ENCODE measurements at places on chromosomes 13 and 19.

DNA sequence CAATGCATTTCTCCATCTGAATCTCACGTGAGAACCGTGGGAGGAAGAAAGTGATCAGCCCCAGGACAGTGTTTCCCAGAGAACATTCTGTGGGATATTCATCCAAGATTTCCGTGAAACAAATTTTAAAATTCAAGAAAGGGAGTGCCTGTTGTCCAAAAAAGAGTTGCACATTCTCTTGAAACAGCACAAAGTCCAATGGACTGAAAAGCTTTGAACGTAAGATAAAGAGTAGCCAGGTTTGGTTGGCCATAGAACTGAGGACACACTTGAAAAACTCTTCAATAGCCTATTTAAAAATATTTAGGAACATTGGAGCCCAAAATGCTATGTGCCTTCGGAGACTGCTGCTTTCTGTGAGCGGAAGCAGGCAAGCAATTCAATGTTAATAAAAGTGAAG lies 353.9 kb downstream of the MYO16 start:
- no peak for DNase-seq

DNA sequence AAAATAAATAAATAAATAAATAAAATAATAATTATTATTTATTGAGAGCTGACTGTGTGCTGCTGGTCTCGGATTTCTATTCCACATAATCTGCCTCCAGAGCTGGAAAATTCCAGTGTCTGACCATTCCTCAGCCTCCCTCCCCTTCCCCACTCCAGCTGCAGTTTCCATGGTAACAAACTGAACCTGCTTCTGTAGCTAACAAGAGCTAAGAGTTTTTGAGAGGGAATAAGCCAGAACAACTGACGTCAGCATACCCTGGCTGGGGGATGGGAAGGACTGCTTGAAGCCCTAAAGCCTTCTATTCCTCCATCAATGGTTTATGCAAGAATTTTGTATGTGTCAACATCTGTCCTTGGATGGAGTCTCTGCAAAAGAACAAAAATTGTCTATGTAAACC lies 26.0 kb upstream of the PEG3 start:
- no peak for DNase-seq

DNA sequence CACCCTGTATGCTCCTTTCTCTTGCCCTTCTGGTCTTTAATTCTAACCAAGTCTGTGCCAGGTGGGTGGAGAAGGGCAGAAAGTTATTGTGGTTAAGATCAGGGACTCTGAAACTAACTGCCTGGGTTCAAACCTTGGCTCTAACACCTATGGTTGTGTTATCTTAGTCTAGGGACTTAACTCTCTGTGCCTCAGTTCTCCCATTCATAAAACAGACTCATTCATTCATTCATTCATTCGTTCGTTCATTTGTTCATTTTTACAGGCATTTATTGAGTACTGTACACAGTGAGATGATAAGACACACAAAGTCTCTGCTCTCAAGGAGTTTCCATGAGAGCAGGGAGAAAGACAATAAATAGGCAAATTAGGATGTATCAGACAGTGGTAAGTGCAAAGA lies 30.1 kb downstream of the SOX21 start:
- DNase-seq = no peak

DNA sequence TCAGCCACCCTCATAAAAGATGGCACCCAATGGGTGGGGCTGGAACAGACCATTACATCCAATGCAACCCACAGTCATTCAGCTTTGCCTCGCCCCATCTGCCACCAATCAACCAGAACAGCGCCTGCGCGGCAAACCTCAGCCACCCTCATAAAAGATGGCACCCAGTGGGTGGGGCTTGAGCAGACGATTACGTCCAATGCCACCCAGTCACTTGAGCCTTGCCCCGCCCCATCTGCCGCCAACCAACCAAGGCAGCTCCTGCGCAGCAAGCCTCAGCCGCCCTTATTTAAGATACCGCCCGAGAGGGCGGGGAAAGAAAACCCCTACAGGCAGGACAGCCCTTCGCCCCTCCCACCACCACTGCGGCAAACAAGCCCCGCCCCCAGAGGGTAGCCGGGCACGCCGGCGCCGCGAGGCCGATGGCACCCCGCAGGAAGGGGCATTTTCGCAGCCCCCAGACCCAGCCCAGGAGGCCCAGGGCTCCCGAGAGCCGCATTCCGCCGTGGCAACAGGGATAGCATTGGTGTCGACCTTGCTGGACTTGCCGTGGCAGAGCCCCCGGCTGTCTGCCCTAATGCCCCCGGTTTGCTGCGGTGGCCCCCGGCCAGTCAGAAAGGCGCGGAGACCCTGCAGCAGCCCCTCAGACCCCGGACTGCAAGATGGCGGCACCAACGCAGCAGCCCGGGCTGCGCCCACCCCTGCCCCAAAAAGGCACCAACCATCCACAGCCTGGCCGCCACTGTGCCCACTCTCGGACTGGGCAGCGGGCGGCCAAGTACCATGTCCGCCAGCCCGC lies 675 bp downstream of the PEG3 start:
- peak; percentile 64 for DNase-seq

DNA sequence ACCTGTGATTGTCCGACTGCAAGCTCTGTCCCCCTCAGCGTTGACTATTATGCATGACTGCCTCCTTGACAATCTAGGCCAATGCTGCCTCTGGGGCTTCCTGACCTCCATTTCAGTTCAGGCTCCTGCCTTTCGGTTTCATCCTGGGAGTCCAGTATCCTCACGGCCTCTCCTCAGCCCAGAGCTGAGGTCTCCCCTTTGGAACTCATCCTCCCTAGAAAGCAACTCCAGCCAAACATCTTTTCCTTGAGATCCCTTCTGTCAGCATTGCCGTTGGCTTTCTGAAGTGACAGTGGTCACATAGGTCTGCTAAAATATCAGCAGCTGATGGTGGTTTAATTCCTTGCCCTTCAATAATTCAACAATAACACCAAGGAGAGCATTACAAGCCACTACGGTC lies 519.1 kb upstream of the NBEA start:
- DNase-seq = no peak

DNA sequence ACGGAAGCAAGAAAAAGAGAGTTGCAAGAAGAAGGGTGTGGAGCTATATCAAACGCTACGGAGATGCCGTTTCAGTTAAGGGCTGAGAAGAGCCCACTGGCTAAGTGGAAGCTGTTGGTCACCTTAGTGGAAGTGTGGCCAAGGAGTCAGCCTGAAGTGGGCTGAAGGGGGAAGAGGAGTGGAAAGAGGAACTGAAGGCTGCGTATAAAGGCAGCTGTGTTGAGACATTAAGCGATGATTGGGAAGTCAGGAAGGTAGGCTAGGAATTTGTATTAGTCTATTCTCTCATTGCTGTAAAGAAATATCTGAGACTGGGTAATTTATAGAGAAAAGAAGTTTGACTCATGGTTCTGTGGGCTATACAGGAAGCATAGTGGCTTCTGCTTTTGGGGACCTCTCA lies 14.1 kb upstream of the FRY start:
- DNase-seq = no peak

- no peak for DNase-seq
Observed at GRCh38 chr13:66794340-66795031, 435.6 kb downstream of the PCDH9 start.

DNA sequence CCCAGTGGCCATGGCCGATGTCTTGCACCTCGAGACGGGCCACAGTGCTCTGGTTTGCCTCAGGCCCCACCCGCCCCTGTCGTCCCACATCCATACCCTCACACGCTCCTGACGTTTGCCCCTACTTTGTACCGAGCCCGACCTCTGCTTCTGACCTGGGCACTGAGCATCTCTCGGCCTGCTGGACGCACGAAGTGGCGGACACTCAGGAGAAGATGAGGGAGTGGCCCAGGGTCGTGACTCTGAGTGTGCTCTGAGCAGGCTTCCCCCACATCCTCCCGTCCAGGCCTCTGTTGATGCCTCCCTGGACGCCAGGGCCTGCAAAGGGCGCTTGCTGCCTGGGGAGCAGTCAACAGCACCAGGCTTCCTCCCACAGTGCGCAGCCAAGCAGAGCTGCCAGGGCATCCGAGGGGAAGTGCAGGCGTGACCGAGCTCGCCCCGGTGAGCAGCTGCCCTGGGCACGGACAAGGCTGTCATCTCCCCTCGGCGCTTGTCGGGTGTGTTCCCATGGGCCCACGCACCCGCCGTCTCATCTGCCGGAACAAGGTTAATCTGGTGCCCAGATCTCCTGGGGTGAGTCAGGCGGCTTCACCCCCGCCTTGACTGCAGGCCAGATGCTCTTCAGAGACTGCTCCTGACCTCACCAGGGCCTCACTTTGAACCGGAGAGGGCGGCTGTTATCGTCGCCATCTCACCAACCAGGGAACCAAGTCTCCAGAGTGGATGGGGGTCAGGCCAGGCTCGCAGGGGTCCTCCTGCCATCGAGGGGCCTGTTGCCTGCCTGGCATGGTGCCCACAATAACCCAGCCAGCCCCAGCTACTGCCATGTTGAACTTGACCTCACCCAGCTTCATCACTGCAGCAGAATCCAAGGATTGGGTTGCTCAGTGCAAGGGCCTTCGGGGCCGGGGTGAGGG lies 27.2 kb downstream of the COMP start:
- peak; percentile 65 for DNase-seq

DNA sequence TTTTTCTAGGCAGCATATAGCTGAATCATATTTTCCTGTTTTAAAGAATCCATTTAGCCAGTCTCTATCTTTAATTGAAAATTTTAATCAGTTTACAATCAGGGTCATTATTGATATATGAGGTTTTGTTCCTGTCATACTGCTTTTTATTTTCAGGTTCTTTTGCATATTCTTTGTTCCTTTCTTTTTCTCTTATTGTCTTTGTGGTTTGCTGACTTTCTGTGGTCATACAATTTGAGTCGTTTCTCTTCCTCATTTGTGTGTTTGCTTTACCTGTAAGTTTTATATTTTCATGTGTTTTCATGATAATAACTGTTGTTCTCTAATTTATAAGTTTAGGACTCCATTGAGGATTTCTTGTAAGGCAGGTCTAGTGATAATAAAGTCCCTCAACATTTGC lies 812.6 kb downstream of the DACH1 start:
- no peak for DNase-seq
